ENCODE measurements at places on chromosomes 12 and 14.
A peak's percentile ranks its signal among the peaks of the same experiment; 100 is the strongest.

DNA sequence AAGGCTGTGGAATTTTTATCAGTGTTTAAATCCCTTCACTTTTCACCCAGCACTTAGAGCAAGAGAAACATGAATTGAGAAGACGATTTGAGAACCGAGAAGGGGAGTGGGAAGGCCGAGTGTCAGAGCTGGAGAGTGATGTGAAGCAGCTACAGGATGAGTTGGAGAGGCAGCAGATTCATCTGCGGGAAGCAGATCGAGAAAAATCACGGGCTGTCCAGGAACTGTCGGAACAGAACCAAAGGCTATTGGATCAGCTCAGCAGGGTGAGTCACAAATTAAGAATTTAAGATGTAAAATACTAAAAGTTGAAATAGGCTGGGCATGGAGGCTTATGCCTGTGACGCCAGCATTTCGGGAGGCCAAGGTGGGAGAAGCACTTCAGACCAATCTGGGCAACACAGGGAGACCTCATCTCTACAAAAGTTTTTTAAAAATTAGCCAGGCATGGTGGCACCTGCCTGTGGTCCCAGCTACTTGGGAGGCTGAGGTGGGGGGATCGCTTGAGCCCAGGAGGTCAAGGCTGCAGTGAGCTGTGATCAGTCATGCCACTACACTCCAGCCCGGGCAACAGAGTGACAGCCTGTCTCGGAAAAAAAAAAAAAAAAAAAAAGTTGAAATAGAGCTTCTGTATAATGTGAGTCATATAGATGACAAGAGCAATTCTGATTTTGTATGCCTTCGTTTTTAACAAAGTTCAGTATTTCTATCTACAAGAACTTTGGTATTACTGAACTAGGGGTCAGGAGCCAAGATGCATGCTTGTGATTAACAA is 9.6 kb downstream of the BICDL1 start:
- DNase-seq, result no peak

- DNase-seq, result peak; percentile 46
Observed at GRCh38 chr12:111270774-111271173, 98.1 kb downstream of the PHETA1 start.

DNA sequence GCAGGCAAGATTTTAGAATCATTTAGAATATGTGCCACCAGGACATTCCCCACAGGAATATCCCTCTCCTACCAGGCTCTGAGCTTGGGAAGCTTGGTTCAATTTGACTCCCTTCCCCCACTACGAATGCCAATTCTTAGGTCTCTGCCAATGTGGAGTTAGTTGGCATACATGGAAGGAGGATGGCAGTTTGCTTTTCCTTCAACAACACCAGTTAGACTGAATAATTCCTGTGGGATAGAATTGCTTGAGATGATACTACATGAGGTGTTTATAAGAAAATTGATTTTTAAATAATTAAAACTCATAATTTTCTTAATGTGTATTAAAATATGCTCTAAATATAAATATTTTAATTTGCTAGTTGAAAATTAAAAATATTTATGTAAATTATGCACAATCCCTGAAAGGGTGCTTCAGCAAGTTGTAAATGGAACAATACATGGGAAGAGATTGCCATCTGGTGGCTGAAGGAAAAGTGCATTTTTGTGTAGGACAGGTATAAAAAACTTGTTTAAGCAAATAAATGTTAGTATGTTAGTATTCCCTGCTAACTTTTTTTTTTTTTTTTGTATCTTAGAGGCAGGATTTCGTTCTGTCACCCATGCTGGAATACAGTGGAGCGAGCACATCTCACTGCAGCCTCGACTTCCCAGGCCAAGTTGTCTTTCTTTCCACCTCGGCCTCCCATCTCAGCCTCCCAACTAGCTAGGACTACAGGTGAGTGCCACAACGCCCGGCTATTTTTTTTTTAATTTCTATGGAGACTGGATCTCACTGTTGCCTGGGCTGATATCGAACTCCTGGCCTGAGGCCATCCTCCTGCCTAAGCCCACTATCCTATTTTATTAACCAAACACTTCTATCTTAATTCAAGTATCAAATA is 25.8 kb upstream of the STRAP start:
- DNase-seq, result peak; percentile 56

GRCh38 chr14:94548131-94548998 is 12.9 kb upstream of the SERPINA4 start:
- DNase-seq, result no peak

- no peak for DNase-seq
Observed at GRCh38 chr14:102920998-102921304, 1.5 kb upstream of the AMN start.

DNA sequence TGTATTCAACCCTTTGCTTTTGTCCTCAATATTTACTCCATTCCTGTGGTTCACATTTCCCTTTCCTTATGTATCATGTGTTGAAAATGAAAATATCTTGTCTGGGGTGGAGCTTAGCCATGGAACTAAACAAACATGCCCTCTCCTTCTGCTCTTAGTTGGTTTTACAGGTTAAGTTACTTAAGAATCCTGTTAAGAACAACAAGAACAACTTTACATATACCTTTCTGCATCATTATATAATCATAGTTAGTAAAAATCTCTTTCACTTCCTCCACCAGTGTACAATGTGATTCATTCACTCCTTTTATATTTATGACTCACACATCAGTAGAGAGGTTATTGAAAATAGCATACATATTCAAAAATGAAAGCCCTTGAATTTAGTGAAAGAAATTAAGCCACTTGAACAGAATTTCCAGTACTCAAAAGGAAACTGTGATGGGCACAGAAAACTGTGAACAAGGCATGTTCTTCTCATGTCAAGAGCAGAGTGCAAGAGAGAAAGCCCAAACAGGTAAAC is 307.7 kb downstream of the CCDC91 start:
- DNase-seq, result no peak

GRCh38 chr14:32698831-32699230 is 239.8 kb upstream of the NPAS3 start:
- DNase-seq, result peak; percentile 32

- DNase-seq, result no peak
Observed at GRCh38 chr12:122087431-122088178, 9.0 kb downstream of the MLXIP start.

- no peak for DNase-seq
Observed at GRCh38 chr12:24888813-24889212, 60.1 kb downstream of the BCAT1 start.

GRCh38 chr14:50116966-50117365 is 594 bp upstream of the VCPKMT start:
- no peak for DNase-seq

DNA sequence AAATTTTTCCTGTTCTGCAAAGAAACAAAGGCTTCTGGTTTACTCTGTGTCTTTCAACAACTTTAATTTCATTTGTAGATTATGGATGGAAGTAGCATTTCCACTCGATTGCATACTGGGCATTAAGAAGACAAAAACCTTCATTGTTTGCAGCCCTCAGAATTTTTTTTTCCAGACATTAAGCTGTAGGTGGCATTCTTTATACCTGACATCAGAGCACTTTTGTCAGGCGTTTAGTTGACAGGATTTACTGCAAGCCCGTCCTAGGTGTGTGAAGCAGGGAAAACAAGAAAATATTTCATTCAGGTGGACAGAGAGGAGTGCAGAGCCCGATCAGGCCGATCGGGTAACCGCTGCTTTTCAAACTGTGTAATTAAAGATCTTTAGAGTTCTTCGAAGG is 107.5 kb downstream of the TMEM260 start:
- no peak for DNase-seq

DNA sequence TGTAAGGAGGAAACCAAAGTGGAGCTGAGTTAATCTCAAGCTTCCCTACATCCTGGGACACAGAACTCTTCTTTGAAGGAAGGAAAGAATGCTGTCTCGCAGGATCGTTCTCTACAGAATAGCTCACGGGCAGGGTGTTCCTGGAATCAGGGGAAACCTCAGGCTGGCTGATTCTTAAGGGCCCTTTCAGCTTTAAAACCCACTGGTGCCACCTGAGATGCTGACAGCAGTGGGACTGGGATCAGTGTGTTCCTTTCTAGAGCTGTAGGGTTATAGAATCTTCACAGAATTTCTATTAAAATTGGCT is 47.8 kb downstream of the UBE3B start:
- no peak for DNase-seq

DNA sequence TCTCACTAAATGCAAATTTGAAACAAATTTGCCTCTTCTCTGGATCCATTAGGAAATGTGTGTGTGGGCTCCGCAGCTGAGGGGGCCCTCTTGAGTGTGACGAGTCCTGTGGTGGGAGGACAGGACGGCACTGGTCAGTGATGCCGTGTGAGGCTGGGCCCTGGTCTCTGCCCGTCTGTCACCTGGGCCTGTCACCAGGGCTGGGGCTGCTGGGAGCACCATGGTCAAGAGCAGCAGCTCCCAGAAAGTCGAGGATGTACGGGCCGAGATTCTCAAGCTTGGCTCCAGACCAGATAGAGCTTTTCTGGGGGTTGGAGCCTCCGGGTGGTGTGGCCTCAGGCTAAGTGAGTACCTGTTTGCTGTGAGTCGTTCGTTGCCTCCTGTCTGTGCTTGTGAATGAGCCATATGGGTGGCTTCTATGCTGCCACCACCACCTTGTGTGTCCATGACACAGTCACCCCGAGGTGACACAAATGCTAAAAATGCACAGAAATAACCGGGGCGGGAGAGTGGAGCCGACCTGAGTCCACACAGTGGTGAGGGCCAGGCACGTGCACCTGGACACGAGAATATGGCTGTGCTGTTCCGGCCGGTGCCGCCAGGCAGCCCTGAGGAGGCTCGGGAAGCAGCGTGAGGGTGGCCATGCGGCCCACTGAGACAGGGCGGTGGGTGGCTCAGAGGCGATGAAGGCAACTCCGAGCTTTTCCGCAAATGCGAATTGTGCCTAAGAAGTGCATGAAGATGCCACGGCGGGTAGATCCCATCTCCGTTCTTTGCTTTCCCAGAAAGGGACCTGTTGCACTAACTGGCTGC is 8.7 kb downstream of the PGAM5 start:
- DNase-seq, result no peak

Data from foreskin fibroblast (primary cell).